ENCODE measurements at places on chromosomes 7 and 10. TPM values are rescaled to one million over a fixed set of nuclear protein-coding genes. Genes with fewer than 3 reads are reported as not detected.

GRCh38 chr10:110533149-110533548 is 34.3 kb upstream of the SMC3 start:
- no peak for DNase-seq

- no peak for DNase-seq
Observed at GRCh38 chr10:35942057-35942456, 300.0 kb upstream of the FZD8 start.

DNA sequence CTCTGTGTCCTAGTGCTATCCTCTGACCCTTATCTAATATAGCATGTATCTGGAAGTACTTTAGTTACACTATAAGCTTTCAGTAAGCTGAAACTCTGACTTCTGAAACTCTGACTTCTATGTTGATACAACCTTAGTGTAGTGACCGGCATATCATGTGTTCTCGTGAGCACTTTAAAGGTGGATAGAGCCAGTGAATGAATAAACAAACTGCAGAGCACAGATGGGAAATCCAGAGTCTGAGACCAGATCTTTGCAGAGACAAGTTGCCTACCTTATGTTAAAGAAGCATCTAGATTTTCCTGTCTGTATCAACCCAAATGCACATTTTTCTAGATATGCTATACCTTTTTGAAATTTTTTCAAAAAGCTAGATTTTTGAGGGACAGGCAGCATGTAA is 3.5 kb downstream of the ACTA2 start:
- DNase-seq = no peak

DNA sequence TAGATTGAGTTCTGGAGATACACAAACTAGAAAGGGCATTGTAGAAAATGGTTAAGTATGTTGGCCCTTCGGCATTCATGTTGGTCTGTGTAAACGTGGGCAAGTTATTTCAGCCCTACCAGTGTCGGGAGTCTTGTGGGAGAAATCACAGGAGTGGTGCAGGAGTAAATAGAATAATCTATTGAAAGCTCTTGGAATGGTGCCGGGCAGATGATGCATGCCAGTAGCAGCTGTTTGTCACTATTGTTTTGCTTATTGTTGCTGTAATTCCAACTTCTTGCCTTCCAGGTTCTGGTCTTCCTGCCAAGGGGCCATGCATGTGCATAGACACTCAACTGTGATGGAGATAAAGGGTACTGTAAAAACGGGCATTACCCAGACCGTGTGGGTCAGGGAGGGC is 259.4 kb downstream of the CAMK1D start:
- no peak for DNase-seq

DNA sequence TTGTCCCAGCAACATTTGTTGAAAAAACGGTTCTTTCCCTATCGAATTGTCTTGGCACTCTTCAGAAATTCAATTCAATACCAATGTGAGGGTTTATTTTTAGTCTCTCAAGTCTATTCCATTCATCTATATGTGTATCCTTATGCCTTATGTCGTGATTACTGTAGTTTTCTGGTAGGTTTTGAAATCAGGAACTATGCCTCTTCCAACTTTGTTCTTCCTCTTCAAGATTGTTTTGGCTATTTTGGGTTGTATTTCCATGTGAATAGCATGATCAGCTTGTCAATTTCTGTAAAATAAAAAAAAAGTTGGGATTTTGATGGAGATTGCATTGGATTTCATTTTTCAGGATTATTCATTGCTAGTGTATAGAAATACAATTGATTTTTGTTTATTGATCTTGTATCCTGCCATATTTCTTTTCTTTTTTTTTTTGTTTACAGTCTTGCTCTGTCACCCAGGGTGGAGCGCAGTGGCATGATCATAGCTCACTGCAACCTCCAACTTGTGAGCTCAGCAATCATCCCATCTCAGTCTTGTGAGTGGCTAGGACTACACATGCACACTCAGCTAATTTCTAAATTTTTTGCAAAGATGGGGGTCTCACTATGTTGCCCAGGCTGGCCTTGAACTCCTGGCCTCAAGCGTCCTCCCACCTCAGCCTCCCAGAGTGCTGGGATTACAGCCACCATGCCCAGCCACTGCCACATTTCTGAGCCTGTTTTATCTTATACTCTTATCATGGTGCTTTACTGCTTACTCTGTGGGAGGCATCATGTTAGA is 46.2 kb upstream of the MKLN1 start:
- no peak for DNase-seq

GRCh38 chr7:31099451-31100444 is 47.6 kb downstream of the ADCYAP1R1 start:
- no peak for DNase-seq

DNA sequence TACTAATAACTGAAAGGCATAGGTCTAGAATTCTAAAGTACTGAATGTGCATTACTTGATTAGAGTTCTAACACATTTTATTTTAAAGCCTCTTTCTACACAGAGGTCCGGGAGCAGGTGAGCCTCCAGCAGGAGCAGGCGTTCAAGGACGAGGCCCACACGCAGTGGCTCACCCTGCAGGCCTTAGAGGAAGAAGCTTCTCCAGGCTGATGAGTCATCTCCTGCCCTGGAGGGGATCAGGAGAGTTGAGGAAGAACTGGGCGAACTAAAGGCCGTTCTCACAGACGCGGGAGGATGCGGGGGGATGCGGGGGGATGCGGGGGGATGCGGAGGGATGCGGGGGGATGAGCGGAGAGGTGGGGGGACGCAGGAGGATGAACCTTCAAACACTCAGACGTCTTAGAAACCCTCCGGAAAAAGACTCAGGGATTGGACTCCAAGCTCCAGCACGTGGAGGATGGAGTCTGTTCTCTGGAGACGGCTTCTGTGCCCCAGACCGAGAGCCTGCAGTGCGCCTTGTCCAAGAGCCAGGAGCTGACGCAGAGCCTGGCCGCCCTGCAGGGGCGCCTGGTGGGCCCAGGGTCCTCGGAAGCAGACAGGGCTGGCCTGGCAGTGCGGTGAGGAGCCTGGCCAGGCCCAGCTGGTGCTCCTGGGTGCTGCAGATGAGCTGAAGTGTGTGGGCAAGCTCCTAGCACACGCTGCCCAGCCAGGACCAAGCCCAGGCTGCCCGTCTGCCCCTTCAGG is 433.7 kb upstream of the TPK1 start:
- DNase-seq = no peak

DNA sequence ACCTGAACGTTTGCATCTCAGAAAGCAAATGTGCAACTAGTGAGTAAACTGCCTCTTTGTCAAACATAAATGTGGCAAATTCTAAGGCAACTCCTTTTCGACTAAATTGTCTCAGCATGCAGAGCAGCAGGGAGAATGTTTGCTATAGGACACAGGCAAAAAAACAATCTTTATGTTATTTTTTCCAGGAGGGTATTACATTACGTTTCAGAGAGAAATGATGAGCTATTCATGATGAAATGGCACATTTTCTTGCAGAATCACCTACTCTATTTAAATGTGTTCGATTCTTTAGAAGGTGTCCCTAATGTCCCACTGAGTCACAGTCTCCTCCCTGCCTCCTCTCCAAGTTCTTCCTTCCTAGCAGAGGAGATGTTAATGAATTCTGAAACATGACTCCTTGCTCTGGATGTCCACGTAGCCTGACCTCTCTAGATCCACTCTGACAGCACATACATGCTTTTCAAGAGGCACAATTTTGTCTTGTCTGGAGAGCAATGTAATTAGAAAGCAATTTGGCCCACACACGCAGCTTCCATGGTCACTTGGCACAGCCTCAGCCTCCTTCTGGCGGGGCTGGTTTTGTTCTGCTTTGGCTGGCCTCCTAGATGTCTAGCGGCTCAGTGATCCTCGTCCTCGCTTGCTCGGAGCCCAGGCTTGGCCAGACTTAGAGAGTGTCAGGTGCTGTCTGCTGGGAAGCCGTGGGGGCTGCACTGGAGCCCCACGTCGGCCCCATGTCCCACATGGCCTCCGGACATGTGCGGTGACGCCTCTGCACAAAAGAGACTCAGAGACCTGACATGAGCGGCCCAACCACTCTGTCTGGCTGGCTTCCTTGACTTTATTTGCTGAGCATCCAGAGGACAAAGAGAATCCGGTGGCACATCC is 125.7 kb upstream of the ZNF438 start:
- peak; percentile 74 for DNase-seq

GRCh38 chr7:21580073-21580521 is 37.3 kb downstream of the DNAH11 start:
- DNase-seq = no peak

- no peak for DNase-seq
Observed at GRCh38 chr7:112296432-112296831, 89.9 kb downstream of the ZNF277 start.

DNA sequence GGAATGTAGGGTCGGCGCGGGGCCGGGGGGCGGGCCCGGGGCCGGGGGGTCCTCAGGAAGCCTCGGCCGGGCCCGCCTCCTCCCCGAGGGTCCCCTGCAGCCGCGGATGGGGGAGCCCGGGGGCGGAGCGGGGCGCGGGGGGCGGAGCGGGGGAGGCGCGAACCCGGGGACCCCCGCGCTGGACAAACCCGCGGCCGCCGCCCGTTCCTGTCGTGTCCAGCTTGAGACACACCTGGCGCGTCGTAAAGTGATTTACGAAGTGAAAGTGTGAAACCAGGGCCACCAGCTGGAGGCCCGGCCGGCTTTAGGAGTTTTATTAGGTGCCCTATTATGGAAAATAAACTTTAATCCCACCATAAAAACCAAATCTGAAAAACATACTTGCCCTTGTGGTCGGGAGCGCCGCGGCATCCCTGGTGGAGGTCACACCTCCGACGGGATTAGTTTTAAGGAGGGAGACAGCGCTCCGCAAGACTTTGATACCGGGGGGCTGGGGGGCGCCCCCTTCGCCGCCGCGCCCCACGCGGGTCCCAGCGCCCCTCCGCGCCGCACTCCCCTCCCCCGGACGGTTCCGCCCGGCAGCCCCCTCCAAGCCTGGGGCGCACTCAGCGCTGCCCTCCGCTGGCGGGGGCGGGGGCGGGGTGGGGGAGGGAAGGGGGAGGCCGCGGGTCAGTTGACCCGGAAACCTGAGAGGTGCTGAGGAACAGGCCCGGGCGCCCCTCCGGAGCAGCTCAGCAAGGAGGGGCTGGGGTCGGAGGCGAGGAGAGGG is 10.3 kb downstream of the MNX1 start:
- DNase-seq = no peak

GRCh38 chr10:90917238-90917967 is 3.5 kb downstream of the ANKRD1 start:
- DNase-seq = no peak

GRCh38 chr10:98916526-98917125 is 319.0 kb downstream of the HPSE2 start:
- DNase-seq = no peak

DNA sequence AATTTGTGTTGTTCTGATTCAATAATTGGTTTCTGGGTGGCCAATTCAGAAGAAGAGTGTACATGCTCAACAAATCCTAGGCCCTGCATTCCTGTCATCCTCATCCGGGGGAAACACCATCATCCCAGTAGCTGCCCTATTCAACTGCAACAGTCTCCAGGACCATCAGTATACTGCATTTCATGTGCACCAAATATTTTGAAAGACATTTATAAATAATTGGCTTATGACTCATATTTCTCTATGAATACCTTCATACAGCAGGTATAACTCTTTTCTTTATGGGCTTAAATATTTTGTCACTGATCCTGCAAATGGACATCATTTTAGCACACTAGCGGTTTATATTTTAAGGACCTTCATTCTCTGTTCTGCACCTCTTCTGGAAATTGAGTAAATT is 38.0 kb downstream of the CD36 start:
- no peak for DNase-seq

DNA sequence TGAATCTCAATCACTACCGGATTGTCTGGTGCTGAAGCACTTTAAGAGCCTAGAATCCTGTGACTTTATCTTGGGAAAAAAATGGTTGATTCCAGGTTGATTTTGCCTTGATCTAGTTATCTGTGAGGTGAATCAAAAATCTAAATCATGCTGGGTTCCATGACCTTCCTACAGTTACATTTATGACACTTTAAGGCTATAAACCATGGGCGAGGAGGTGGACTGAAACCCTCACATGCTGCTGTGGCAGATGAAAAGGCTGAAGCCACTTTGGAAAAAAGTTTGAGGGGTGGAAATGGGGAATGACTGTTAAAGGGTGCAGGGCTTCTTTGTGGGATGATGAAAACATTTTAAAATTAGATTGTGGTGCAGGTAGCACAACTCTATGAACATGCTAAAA is 17.5 kb downstream of the SLC16A9 start:
- DNase-seq = no peak

DNA sequence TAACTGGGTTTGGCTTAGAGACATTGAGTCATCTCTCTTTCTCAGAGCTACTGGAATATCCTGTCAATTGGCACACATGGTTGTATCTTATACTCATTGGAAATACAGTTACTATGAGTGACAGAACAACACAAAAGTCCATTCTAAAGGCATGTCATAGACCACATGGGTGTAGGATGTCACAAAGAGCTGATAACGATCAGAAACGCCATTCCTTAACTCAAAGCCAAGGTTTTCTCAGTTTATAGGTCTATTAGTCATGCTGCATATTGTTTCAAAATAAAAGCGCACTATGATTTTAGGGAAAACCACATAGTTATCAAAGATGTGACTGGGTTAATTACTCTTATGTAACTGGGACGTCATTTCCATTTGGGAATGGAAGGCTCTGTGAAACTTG is 147.2 kb upstream of the FAM171A1 start:
- DNase-seq = no peak

- DNase-seq = no peak
Observed at GRCh38 chr10:108462005-108462404, 1297.5 kb upstream of the SORCS1 start.

GRCh38 chr10:87721781-87722180 is 62.1 kb downstream of the PAPSS2 start:
- no peak for DNase-seq

- DNase-seq = no peak
Observed at GRCh38 chr7:80584778-80585177, 53.7 kb upstream of the CD36 start.

DNA sequence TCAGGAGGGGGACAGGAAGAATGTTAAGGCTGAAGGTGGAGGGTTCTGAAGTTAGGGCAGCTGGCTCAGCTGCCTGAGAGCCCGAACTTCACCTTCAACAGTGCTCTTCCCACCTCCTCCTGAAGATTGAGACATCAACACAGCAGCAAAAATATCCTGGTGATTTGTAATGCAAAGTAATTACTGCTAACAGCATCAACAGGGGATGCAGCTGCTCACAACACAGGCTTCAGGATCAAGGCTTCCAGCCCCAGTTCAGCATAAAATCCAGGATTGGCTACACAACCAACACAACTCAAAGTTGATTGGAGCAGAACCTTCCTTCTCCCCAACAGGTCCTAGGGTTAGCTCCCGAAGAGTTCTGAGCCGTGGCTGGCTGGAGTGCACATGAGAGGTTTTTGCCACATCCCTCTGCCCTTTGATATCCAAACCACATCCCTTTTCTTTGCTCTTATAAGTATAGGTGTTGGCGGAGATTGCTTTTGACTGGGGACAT is 242.4 kb downstream of the KIAA1217 start:
- no peak for DNase-seq

CALML3 gene
- polyA plus RNA-seq = 0.08 TPM

MLXIPL gene
- polyA plus RNA-seq = 4.4 TPM

COBL gene
- polyA plus RNA-seq = 5.6 TPM

LUC7L2 gene
- polyA plus RNA-seq = 89.7 TPM

MALRD1 gene
- 1.5 TPM for polyA plus RNA-seq

SMNDC1 gene
- 29.8 TPM for polyA plus RNA-seq

POT1 gene
- polyA plus RNA-seq = 32.5 TPM

RALA gene
- 81.7 TPM for polyA plus RNA-seq

EPDR1 gene
- polyA plus RNA-seq = 36.6 TPM

NRG3 gene
- 53.9 TPM for polyA plus RNA-seq

SYT15 gene
- 15.2 TPM for polyA plus RNA-seq

AKR1C4 gene
- not detected for polyA plus RNA-seq

CHN2 gene
- polyA plus RNA-seq = 22.7 TPM
